ENCODE measurements at places on chromosomes 2 and 18. TPM values are rescaled to one million over a fixed set of nuclear protein-coding genes. Genes with fewer than 3 reads are reported as not detected.

The KCNJ3 gene
- total RNA-seq: 0.28 TPM

The IL1RN gene
- total RNA-seq: not detected

The RUFY4 gene
- total RNA-seq: not detected

The CDH20 gene
- 0.31 TPM for total RNA-seq

The DSC2 gene
- 25.7 TPM for total RNA-seq

The TRIM43 gene
- not detected for total RNA-seq

The PLCD4 gene
- not detected for total RNA-seq

The RGPD3 gene
- 0.17 TPM for total RNA-seq

The CCDC148 gene
- total RNA-seq: 0.07 TPM
